GM04504 (cell line): ENCODE measurements at places on chromosomes 2 and 18.

DNA sequence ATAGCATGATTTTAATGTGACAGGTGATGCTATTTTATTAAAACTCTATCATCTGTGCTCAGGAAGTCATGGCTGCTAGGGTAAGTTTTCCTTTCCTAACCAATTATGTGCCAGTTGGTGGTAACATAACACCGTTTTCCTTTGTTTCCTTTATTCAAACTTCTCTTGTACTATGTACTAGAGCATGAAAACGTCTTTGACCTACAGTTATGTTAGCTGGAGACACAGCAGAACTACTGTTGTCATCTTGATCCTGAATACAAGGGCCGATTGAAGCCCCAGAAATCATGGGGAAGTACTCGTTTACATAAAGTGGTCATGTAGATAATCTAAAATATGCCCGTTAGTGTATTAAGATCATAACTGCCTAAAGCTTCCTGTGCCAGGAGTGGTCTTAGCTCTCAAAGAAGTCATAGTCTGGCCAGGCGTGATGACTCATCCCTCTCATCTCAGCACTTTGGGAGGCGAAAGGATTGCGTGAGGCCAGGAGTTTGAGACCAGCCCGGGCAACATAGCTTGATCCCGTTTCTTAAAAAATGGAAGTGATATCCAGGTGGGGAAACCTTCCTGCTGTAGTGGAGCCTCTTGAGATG lies 20.5 kb downstream of the NEDD4L start:
- DNase-seq = no peak

- no peak for DNase-seq
Measured at GRCh38 chr18:7090771-7091170, 26.8 kb downstream of the LAMA1 start.

DNA sequence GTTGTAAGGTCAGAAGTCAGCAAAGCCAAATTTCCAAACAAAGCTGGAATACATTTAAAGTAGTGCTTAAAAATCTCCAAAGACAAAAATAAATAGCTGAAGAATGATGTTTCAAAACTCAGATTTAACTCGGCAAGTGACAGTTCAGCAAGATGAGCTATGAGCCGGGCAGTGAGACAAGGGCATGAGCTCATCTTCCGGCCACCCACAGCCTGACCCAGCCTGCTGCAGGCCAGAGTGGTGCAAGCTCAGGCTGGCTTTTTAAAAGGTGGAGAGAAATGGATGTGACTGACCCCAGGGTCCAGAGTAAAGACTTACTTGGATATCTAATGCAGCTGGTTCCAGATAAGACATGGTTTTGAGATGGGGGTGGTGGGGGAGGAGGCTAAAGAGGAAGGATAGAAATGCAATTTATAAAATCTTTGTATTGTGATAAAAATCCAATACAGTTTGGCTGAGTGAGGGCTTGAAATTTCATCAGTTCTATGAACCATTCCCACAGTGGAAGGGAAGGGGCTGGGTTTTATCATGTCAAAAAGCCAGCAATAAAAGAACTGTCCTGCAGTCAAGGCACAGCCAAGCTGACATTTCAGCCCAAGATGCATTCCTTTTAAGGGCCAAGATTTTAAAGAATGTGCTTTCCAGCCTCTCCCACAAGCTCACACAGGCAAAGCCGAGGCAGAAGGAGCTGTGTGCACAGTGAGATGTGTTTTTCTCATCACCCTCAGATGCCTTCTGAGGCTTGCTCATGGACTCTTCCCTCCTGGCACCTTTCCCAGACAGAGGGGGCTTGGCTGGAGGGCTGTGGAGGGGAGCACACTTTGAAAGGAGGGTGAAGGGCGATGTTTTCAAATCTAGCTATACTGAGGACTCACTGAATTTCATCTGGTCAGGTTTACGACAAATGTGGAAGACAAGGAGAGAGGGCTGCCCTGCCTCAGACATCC lies 97.9 kb upstream of the KLHL29 start:
- DNase-seq = peak; percentile 31

- DNase-seq = no peak
Measured at GRCh38 chr18:13572148-13572547, 154.2 kb downstream of the FAM210A start.

DNA sequence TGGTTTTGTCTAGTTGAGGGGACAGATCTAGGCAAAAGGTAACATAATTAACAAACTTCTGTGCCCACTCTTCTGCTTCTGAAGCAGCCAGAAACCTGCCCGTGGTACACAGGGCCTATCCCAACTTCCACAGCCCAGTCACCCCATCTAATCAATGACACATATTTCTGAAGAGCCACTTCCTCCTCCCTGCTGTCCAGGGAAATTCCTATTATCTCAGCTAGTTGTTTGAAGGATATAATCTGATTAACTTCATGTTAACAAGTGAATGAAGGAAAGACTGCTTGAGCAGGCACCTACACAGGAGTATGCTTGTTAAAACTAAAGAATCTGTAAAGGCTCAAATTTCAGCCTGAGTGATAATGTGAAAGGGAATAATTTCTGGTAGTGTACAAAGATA lies 61.4 kb downstream of the CCDC148 start:
- DNase-seq = no peak

DNA sequence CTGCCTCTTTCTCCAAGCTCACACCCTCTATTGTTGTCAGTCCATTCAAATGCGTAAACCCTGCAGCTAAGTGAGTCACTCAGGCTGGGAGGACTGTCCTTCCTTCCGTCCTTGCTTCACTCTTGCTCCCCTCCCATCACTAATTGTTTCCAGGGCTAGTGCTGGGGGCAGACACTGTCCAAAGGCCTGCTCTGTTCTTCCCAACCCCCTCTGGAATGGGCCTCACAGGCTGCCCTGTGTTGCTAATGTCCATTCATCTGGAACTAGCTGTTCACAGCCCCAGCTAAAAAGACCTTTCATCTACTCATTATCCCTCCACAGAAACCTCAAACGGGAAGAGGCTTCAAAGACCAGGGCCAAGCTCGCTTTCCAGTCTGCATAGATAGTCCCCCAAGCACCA lies 31.9 kb upstream of the NRP2 start:
- peak; percentile 94 for DNase-seq
